GM12865 (cell line): ENCODE measurements at places on chromosomes 12 and 14.

- DNase-seq: no peak
These were observed at the start of gene EEF1AKMT3 for GRCh38 chr12:57772429-57773322. Gene EEF1AKMT3, plus strand, starts transcription at chr12:57772614. Its CDS starts 111 bp downstream, at chr12:57772725.

- no peak for DNase-seq
These were observed 138.1 kb upstream of the LMNTD1 start for GRCh38 chr12:25690996-25691864.

DNA sequence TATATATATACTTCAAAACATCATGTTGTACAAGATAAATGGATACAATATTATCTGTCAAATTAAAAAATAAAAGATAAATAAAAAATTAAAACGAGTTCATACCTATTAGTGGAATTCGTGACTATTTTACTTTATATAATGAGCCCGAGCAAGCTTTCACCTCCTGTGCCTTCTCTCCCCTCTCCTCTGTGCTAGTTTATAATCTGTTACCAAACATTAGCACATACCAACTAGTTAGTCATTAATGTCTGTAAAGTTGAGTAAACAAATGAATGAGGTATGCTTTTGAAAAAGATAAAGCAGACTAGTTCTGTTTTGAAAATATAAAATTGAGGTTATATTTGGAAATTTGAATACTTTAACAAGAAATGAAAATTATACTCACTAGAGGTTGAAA is 84.0 kb downstream of the LRRC9 start:
- DNase-seq: no peak

GRCh38 chr12:52442600-52443061 is 8.5 kb upstream of the KRT75 start:
- no peak for DNase-seq

DNA sequence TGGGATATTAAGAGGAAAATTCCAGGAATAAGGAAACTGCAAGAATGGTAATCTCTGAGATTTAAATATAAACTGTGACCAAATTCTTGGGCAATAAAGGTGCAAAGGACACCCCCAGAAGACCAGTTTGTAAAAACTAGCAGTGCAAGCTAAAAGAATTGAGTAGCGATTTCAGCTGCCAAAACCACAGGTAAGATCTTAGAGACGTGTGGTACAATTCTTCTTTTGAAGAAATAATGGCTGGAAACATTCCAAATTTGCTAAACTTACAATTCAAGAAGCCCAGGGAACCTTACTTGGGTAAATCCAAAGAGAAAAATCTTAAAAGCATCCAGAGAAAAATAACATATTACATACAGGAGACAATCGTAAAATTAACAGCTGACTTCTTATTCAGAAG is 12.0 kb downstream of the CATSPERB start:
- no peak for DNase-seq

DNA sequence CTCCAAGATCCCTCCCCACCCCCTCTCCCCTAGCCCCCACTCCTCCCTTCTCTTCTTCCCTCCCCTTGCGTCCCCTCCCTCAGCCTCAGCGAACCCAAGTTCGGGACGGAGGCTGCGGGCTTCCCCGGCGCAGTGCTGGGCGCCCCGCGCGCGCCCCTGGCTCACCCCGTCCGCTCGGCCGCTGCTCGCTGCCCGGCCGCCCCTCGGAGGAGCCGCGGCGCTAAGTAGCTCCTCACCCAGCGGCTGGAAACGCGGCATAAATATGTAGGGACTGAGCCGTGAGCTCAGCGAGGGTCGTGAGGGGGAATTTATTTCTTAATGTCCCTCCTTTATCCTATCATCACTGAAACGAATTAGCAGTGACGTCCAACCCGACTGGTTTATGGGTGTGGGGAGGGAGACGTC is at the start of gene NOS1:
Gene NOS1, minus strand, starts transcription at position 280 of the 405 bp plus-strand sequence. CDS start 30,557 bp downstream, outside the sequence.
- DNase-seq: no peak

GRCh38 chr14:20603813-20604690 is 12.9 kb upstream of the RNASE12 start:
- no peak for DNase-seq

- DNase-seq: no peak
These were observed 392.3 kb downstream of the MED13L start for GRCh38 chr12:115885040-115885690.

DNA sequence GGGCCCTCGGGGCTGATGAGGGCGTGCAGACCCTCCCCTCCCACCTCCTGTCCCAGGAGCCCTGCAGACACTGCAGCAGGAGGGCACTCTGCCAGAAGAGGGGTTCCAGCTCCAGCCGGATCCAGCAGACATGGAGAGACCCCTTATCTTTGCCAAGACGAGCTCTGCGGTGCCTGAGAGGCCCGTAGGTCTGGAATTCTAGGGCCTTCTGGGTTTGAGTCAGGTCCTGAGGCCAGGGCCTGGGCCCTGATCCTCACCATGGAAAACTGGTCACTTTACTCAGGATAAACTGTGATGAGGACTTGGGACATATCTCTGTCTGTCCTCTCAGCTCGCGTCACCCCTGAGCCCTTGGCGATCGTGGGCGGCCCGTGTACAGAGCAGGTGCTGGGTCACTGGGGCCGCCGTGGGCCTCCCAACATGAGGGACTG is 13.8 kb downstream of the MEG3 start:
- no peak for DNase-seq

- no peak for DNase-seq
These were observed 25.7 kb upstream of the SLC16A7 start for GRCh38 chr12:59570145-59570544.
